OCI-LY7 (cell line): ENCODE measurements at places on chromosomes 7 and 10. TPM values are rescaled to one million over a fixed set of nuclear protein-coding genes. Genes with fewer than 3 reads are reported as not detected.

DNA sequence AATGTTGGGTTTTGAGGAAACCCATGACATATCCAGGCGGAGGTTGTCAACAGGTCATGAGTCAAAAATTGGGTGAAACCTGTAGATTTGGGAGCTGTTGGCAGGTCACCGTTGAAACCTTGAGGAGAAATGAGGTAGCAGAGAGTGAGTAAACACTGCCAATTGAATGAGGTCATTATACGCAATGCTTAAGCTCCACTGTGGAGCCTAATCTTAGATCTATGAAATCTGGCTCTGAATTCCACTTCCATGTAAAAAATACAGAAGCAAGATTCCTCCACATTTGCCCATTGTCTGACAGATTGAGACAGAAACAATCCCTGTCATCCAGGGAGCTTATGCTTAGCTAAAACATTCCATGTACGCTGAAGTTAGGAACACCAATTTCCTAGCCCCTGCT lies 76.0 kb upstream of the IL6 start:
- DNase-seq, result no peak

DNA sequence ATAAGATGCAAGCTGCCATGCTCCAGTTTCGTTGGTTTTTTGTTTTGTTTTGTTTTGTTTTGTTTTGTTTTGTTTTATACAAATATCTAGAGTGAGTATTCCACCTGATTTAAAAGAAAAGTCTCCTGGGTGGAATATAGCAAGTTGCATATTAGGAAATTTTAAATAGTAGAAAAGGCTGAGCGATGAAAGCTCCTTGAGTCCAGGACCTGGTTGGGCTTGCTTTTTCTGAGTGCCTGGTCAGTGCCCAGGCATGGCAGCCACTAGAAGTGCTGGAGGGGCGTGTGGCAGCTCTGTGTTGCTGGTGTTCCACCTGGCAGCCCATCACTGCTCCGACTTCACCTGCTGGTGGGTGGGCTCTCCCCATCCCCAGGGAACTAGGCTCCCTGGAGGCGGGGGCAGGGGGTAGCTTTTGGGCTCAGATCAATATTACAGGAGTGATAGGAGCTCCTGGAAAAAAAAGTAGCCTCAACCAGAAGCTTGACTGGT lies 8.0 kb downstream of the COL17A1 start:
- DNase-seq, result no peak

DNA sequence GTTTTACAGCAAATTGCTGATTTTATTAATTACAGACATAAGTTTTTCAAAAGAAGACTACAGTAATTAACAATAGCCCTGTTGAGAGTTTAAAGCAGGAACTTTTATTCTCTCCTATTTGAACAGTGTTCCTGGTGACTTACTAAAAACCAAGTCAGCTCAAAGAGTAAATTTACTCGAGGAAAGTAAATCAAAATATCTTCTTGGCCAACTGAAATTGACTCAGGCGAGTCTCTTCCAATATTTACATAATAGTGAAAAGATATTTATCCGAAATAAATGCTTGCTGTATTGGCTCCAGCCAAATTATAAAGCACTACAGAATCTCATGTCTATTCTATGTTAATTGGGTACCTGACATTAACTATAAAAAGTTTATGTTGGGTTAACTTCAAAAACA lies 13.2 kb downstream of the CYTH3 start:
- DNase-seq, result no peak

DNA sequence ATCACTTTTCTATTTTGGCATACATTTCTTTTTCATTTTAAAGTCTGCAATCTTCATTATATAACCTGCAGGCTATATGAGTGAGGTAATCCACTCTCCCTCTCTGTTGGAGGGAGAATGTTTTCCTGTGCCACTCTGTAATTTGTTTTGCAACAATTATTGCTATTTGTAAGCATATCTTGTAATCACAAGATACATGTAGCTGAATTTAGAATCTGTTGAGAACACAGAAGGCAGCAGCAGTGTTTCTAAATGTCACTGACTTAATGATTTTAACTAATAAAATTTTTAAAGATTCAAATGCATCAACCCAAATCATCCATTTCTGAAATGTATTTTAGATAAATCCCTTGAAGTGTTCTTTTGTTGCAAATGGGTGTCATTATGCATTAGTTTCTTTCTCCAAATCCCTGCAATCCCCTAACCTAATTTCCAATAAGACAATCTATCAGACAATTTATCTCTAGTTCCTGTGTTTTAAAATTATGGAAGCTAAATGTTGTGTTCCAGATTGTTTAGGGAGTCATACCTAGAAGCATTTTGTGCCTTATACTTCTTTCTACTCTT lies 19.8 kb upstream of the UMAD1 start:
- DNase-seq, result no peak

C7orf57 gene
- 0.18 and 0.29 TPM in 2 replicates for total RNA-seq
